ENCODE measurements at places on chromosomes 6 and 20.

GRCh38 chr20:50017576-50018248 lies 34.9 kb downstream of the SNAI1 start:
- DNase-seq = no peak

GRCh38 chr20:64109831-64110391 lies 2.5 kb upstream of the NPBWR2 start:
- no peak for DNase-seq

GRCh38 chr6:44000164-44000842 lies 126.9 kb downstream of the MRPL14 start:
- no peak for DNase-seq

GRCh38 chr6:3534599-3534998 lies 77.7 kb upstream of the SLC22A23 start:
- DNase-seq = no peak

DNA sequence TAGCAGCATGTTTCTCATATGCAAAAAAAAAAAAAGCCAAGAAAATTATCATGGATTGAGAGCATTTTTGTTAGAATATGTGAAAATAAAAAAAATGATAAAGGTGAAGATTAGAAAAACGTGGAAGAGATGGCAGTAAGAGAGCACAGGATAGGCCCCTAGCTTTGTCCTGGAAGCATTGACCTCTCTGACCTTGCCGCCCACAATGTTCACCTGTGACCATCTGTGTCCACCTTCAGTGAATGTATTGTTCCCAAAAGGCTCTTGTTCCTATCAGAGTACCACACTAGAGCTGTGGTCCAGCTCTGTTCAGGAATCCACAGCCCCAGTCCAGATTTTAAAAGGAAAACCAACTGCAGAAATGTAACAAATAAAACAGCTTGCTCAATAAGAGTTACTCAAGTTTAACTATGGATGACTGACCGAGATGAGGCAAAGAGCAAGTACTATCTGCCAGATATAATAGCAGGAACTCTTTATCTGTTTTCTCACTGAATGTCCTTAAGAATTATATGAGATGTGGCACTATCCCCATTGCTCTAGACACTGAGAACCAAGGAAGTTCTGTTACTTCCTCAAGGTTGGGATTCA lies 287.7 kb upstream of the STXBP5 start:
- no peak for DNase-seq

DNA sequence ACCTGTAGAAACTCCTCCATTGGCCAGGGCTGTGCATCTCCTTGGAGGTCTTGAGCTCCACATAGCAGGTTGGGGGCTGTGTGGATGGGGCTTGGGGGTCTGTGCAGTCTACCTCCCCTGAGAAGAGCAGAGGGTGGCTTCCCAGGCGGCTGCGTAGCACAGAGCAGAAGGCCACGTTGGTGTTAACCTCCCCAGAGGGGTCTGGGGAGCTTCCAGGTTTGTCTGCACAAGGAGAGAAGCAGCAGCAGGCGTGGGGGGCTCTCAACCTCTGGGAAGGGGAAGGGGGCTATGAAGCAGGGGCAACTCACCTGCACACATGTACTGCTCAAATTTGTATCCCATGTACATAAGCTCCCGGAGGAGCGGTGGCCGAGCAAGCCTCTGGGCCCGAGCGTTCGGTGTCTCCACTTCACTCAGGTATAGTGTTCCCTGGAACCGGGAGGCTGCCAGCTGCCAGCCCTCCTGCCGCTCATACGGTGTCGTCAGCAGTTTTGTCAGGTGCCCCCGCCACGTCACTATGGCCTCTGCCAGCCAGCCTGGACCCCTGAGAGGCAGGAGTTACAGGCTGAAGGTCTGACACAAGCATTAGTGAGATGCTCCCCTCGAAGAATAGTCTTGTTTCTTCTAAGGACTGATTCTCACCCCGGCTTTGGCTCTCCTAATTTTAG lies 1.2 kb downstream of the DXO start:
- DNase-seq = no peak

DNA sequence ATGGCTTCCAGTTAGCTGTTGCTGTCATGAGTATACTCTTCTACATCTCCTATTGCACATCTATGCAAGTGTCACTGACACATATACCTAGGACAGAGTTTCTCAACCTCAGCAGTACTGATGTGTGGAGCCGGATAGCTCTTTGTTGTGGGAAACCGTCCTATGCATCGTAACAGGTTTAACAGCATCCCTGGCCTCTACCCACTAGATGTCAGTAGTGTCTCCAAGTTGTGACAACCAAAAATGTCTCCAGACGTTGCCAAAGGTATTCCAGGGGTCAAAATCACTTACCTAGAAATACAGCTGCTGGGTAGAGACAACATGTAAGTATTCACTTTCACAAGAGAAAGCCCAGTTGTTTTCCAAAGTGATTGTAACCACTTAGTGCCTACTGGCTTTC lies 637.6 kb downstream of the RNF144B start:
- no peak for DNase-seq

- peak; percentile 67 for DNase-seq
Measured at GRCh38 chr6:19851241-19852089, 14.3 kb downstream of the ID4 start.

GRCh38 chr6:24187965-24188577 lies 62.1 kb downstream of the NRSN1 start:
- no peak for DNase-seq

DNA sequence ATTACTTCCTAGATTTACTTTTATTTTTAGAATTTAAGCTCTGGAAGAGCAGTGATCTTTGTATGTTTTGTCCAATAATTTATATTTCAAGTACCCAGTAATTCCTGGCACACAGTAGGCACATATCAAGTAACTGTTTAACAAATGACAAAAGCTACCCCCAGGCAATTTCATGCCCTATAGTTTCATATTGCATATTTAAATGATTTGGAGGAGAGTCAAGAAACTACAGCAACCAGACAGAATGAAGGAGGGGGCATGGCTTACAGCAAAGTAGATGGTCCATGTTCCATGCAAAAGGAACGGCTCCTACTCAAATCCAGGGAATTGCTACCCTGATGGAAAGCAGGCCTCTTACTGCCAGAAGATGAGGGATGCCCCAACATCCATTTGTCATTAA lies 113.5 kb downstream of the ARHGAP18 start:
- DNase-seq = no peak

- DNase-seq = no peak
Measured at GRCh38 chr6:16473908-16474771, 235.8 kb downstream of the GMPR start.

DNA sequence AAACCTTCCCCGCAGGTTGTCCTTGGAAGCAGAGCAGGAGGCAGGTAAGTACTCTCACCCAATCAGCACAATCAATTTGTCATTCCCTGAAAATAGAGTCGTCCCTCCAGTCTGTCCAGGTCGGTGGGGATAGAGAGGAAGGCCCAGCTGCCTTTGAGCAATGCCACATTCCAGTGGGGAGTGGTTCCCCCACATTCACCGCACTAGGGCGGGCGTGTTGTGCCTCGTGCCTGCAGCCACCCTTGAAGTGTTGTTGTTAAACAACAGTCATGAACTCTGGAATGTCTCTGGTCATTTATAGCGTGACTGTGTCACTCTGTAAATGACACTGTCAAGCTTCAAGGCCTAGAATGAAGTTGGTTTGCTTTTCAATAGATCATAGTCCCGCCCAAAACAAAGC lies 33.4 kb downstream of the PRDM1 start:
- no peak for DNase-seq

- no peak for DNase-seq
Measured at GRCh38 chr6:28748192-28748591, 175.6 kb downstream of the TRIM27 start.

DNA sequence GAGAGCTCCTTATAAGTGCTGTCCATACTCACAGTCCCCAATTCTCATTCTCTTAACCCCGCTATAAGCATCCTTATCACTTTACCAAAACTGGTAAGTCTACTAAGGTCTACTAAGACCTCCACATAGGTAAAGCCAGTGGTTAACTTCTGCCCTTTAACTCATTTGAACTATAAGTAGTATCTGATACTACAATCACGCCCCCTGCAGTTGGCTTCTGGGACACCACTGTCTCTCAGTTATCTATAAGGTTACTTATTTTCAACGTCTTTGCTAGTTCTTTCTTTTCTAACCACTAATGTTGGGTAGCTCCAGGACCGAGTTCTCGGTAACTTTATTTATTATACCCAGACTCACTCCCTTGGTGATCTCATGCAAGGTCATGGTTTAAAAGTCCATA lies 142.6 kb downstream of the ARHGAP18 start:
- DNase-seq = no peak

DNA sequence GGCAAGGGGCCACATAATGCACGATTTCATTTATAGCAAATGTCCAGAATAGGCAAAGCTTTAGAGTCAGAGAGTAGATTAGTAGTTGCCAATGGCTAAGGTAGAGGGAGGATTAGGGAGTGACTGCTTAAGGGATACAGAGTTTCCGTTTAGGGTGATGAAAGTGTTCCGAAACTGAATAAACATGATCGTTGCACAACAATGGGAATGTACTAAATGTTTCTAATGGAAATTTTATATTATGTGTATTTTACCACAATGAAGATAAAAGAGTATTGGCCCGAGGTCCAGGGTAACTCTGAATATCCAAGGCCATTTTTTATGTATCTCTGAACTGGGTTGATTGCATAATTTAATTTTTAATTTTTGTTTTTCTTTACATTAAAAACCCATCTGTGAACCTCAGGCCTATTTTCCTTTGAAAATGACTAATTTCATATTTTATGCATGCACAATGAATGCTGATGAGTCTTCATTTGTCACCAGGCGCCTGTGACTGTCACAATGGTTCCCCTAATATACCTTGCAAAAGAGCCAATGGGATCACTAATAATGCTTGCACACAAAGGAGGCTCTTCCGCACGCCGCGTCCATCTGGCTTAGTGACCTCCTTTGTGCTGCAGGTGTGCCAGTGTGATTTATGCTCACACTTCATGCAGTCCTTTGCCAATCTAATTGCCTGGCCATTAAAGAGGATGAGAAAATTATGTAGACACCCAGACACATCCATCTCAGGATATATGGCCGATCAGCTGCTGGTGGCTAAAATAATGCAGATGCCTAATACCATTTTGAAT lies 612.5 kb downstream of the CDH26 start:
- no peak for DNase-seq

Measured in globus pallidus (tissue), 1 donor.